Mammary epithelial cell (primary cell): ENCODE measurements at places on chromosomes 6 and 20.

- DNase-seq = no peak
Measured at GRCh38 chr6:46243754-46244153, 73.0 kb upstream of the ENPP5 start.

GRCh38 chr20:4815628-4816027, 93.9 kb downstream of the PRND start:
- no peak for DNase-seq

DNA sequence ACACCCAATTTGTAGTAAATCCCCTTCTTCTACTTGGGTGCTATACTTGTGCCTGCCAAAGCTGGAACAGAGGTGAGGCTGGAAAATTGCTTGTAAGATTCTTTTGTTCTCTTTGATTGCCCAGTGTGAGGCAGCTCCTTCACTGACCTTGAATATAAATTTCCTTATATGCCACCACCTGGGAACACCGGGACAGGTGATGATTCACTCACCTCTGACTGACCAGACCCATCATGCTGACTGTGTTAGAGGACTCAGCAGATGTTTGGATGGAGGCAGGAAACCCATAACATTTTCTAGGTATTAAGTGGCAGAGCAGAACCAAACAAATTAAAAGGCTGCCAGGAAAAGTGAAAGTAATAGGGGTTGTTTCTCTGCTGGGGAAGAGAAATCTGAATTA, 120.9 kb downstream of the GRM1 start:
- DNase-seq = peak; percentile 8

GRCh38 chr6:166419717-166420116, 37.0 kb upstream of the MPC1 start:
- no peak for DNase-seq

DNA sequence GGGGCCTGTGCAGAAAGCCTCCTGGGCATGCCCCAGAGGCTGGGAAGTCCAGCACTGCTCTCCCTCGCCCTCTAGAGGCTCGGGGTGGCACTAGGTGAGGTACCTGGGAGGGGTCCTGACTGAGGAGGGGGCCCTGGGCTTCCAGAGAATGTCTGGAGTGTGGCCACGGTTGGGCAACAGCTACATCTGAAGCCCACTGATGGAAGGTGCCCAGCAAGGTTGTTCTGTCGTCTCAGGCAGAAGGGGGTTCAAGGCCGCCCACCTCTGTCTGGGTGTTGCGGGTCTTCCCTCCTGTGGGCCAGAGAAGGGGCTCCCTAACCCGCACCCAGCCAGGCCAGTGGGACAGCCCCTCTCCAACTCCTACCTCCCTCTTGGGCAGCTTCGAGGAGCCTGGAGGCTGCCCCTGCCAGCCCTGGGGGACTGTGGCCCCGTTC, 11.4 kb upstream of the VEGFA start:
- no peak for DNase-seq

- DNase-seq = no peak
Measured at GRCh38 chr6:157265186-157265585, 58.1 kb downstream of the TMEM242 start.

- peak; percentile 40 for DNase-seq
Measured at GRCh38 chr6:87139236-87139635, 16.1 kb upstream of the ZNF292 start.

DNA sequence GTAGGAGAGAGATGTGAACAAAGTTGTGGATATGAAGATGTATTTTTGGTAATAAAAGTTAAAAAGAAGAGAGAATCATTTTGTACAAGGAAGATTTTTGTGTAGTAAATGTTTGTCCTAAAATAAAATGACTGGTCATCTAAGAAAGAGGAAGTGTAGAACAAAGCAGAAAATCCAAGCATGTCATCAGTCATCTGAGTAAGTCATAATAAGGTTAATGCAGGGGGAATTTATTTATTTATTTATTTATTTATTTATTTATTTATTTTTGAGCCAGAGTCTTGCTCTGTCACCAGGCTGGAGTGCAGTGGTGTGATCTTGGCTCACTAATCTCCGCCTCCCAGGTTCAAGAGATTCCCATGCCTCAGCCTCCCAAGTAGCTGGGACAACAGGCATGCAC, 15.7 kb upstream of the CGA start:
- no peak for DNase-seq

DNA sequence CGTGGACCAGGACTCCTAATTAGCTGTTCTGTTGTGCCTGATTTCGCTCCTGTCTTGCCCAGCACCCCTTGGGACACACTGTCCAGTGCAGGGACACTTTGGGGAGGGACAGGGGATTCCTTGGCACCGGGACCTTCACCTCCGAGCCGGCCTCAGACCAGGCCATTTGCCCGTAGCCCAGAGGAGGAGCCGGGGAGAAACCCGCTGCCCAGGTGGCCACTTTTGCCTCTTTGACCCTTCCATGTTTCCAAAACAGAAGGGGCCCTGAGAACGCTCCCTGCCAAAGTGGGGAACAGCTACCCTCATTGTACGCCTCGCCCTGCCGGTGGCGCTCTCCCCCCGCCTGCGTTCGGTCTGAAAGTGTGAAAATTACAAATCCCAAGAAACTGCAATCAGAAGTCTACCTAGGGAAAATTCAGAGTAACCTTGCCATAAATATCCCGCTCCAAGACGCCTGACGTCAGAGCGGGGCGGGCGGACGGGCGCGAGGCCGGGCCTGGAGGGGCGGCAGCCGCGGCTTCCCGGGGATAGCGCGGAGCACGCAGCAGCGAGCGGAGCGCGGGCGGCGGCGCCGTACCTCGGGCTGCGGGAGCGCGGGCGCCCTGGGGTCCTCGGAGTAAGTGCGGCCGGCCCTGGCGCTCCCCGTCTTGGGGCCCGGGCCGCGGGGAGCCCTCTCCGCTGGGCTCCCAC, at the start of gene DAAM2:
TSS of gene DAAM2 (plus strand) at position 527 of the 690 bp plus-strand sequence. CDS start 63,927 bp downstream, outside the sequence.
- DNase-seq = no peak

DNA sequence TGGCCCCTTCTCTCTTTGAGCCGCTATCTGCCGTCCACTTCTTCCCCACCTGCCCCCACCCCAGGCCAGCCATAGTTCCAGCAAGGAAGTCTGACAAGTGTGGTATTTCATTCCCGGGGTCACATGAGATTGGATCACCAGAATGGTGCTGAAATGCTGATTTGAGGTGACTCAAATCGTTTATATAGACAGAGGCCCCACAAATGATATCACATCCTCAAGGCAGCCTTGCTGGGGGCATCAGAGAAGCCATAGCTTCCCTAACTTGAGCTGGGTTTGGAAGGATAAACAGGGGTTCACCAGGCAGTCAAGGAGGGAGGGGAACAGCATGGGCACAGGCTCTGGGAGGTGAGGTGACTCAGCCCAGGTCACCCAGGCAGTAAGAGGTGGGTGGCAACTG, 9.9 kb downstream of the SDCBP2 start:
- DNase-seq = no peak

DNA sequence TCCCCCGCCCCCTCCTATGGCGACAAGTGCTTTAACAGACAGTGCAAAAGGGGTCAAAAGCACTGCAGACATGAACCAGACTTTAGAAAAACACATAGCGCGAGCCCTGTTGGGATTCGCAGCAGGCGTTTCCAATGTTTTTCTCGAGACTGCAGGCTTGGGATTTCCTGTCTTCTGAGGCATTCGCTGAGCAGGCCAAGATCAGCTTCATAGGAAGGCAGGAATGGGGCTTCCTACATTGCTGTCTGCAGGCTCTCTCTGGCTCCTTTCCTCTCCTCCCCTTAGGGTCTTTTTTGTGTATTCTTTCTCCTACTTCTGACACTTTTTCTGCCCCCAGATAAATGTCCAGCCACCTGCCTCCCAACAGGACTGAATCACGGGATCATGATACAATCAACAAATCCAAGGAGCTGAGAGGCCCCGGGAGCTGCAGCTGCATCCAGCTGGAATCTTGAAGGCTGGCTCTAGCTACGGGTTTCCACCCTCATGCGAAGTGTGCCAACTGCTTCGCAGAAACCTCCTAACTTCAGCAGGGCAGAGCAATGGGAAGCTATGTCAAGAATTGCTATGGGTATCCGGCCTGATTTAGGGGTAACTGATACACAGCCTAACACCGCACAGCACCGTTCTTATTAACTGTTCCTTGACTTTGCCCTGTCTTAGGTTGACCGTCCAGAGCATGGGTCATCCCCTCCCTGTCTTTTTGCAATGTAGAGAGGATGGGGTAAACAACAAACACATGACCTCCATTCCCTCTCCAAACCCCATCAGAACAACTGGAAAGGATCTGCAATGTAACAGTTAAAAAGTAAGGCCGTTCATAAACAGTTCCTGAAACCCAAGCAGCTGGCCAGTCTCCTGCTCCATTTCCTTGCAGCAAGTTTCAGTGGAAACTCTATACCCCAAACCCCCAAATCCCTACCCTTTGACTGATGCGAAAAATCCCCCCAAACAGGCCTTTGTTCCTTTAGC, 31.5 kb downstream of the SNX5 start:
- no peak for DNase-seq

- DNase-seq = no peak
Measured at GRCh38 chr6:72617721-72618120, 4.1 kb upstream of the KCNQ5 start.

DNA sequence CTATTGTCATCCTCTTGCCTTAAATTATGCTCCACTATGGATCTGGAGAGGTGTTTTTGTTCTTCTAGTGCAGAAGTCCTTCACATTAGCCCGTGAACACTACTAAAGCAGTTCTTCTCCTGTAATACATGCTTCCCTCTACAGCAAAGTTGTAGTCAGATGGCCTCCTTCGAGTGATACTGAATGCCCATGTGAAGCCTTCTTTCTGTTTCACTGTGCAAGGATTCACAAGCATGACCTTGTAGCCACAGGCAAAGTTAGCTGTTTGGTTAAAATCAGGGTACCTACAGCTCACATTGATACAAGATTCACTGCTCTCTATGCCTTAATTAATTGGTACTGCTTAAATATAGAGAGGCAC, 47.6 kb downstream of the ARHGAP18 start:
- DNase-seq = no peak

DNA sequence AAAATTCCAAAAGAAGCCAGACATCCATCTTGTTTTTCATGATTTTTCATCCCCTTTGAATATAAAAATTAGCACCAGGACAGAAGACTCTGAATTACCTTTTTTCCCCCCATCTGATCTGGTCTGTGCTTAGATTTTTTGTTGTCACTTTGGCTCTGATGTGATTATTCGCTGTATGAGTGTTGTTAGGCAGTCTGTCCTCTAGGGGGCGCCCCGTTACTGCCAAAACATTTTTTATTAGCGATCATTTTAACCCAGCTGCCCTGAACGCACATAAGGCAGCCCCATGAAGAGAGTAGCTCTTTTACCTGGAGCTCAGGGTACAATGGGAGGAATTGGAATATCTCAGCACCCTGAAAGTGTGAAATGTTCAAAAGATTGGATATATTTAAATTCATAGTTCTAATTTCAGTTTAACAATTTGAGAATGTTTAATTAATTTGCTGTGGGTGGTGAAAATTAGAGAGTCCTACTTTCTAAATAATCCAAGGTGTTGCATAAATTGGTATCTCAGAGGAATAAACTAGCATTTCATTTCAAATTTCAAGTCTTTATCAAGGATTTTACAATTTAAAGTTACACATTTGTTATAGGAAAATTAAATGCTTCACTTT, 60.8 kb downstream of the PRPH2 start:
- peak; percentile 51 for DNase-seq

DNA sequence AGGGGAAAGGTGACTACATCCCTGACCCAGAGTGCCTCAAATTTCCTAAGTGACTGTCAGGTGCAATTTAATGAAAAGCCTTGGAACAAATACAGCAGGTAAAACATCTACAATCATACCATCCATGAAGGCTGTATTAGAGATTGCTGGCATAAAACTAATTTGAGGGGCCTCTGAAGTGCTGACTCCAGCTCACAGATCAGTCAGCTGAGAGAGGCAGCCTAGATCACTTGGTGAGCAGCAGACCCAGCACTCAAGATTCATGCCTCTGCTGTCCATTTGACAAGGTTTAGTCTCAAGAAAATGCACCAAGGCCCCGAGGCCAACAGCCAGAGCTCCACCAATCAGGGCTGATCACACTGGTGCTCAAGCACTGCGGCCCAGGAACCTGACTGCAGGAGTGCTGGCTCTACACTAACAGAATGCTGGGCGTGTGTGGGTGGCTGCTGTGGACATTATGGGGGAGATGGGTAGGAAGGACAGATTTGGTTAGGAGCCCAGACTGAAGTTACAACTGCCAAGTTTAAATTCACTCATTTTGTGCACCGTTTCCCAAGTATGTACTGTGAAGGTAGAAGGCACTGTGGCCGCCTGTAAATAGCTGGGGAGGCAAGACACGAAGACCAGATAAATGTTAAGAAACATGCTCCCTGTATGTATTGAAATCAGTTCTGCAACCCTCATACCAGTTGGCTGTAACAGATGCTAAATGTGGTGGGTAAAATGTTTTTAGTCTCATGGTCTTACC, 28.2 kb downstream of the SNX5 start:
- no peak for DNase-seq

- peak; percentile 73 for DNase-seq
Measured at GRCh38 chr6:85675030-85675819, 32.5 kb upstream of the SYNCRIP start.

DNA sequence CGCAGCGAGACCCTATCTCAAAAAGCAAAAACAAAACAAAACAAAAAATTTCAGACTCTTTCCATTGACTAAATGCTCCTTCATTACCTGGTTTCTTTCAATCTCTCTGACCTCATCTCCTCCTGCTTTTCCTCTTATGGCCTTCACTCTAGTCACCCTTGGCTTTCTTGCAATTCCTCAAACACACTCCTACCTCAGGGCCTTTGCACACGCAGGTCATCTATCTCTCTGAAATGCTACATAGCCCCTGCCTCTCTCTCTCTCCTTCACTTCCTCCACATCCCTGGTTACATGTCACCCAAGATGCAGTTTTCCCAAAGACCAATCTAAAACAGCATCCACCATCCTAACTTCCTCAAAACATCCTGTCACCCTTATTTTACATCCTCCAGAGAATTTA, 96.8 kb downstream of the PREX1 start:
- no peak for DNase-seq

DNA sequence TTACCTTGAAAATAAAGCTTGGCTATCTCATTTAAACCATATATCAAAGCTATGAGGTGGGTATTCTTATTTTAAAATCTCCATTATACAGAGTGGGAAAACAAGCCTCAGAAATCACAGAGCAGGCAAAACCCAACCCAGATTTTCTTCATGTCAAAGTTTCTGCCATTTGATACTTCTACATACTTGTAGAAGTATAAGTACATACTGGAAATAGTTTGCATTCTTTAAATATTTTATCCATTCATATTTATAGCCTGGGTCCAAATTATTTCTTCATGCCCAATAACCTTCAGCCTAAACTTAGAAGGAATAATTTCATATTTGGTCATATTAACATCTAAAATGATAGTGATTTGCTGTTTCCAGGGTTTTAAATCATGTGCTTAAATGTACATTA, 61.8 kb downstream of the MLIP start:
- DNase-seq = no peak

DNA sequence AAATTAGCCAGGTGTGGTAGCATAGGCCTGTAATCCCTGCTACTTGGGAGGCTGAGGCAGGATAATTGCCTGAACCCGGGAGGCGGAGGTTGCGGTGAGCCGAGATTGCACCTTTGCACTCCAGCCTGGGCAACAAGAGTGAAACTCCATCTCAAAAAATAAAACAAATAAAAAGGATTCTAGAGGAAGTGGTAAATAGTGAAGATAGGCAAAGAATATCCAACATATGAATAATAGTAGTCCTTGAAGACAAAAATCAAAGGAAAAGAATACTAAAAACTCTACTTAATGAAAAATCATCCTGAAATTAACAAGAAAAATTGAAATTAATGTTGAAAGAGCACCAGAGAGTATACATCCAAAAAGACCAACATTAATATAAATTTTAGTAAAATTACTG, 67.0 kb upstream of the MRAP2 start:
- no peak for DNase-seq
